Osteoblast (primary cell): ENCODE measurements at places on chromosomes 4 and X. TPM values are rescaled to one million over a fixed set of nuclear protein-coding genes. Genes with fewer than 3 reads are reported as not detected.

DNA sequence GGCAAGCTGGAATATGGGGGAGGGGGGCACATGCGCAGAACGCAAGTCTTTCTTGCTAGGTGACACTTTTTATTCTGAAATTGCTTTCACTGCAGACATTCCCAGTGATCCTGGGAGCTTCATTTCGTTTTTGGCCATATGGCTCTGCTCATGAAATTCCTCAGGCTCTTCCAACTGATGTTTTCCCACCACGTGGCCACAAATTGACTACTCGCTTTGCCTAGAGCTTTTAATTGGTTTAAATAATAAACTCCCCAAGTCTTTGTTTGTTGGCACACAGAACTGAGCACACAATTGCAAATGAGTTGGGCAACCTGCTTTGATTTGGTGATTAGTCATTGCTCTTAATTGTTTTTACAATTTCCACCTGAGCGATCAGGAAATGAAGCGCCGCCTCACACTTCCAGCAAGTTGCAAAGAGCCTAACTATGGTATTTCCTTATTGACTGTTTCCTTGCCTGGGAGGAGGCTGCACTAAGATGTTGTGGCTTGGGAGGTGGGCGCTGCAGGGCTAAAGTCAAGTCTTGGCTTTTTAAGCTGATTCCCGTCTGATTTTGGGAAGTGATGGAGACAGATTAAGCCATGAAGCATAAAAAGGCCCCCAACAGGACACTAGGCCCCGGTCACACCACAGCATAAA, 282.5 kb downstream of the ZIC3 start:
- DNase-seq: no peak

DNA sequence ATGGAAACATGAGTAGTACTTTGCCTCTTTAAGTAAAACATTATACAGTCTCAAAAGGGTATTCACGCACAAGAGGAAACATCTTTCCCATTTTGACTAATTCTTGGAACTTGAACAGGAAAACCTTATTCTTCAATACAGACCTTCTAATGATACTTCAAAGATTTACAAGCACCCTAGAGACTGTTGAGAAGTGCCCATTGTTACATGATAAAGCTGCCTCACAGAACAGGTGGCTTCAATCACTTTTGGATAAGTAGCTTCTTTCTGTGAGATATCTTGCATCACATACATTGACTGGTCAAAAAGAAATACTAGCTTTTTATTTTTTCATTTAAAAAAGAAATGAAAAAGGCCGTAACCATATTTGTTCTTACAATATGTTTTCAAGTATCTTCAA, 219.4 kb downstream of the EPHA5 start:
- no peak for DNase-seq

DNA sequence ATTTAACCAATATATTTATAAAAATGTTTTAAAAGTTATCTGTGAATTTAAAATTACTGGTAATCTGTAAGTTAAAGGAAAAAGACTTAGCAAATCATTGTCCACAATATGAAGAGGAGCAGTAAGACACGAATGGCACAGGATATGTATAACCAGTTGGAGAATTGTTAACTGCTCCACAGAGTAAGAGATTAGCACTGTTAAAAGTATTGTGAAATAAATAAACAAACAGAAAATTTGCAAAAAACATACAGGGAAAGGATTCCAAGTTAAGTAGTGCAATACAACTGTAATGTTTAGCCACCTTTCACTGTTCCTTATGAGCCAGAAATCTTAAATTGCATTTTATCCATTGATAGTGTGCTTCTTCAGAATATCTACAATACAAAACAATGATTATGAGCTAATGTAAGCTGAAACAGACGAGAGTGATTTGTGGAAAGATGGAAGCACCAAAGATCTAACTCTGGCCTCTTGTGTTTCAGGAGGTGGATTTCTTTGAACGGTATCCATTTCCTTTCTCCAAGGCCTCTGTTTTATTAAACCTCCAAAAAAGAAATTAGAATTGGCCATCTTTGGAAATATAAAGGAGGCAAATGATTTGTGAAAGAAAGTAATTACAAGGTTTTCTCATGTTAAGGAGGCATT, 188.4 kb downstream of the UNC5C start:
- no peak for DNase-seq

The COX7B2 gene
- not detected in 2 replicates for total RNA-seq

The LDB2 gene
- 18.8 and 21.8 TPM in 2 replicates for total RNA-seq
